ENCODE measurements at places on chromosomes 5 and 9.

- no peak for DNase-seq
These were observed 478.7 kb downstream of the DMAC1 start for GRCh38 chr9:7320841-7321240.

DNA sequence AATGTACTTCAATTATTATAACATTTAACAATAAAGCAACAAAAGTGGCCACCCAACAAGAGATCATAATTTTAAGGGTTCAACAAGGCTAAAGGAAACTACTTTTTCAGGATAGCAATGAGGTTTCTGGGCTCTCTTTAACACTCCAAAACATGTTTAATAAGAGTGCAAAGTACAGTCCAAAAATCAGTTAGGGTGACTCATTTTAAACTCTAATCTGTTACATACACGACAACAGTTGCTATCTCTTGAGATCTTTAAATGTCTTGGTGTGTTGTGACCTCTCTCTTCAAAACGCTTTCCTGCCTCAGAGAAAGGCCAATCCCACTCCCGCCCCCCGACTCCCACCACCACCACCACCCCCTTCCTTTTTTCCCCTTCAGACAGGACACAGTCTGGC lies 11.5 kb downstream of the NFIB start:
- no peak for DNase-seq

DNA sequence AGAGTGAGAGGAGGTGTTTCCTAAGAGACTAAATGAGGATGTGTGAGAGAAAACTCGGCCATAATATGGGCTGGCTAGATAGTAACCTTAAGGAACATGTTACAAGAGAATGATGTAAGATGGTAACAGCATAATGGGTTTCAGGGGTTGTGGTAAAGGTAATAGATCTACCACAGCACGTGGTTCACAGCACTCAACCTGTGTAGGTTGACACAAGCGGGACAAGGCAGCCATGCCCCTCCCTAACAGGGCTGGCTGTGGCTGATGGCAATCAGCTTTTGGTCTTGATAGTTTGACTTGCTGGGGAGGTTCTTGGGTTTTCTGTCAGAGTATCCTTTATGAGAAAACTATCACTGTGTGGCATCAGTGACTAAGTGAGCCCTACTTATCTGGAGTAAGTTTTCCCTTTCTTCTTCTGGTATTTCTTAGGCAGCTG lies 138.6 kb downstream of the TRIO start:
- no peak for DNase-seq

DNA sequence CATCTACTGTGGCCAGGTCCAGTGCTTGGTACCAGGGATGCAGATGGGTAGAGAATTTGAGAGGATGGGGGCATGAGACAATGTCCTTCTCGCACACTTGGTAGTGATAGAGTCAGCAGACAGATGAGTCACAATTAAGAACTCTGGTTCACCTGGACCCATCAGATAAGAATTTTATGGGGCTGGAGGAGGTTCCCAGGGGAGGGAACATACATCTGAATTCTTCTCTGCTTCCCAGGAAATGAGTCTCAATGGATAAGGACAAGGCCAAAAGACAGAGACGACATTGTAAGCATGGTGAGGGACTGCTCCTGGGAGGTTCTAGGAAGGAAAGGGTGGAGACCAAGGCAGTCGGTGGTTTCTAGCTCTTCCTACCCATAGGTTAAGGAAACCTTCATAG lies 5.3 kb downstream of the SLC4A9 start:
- DNase-seq: no peak

DNA sequence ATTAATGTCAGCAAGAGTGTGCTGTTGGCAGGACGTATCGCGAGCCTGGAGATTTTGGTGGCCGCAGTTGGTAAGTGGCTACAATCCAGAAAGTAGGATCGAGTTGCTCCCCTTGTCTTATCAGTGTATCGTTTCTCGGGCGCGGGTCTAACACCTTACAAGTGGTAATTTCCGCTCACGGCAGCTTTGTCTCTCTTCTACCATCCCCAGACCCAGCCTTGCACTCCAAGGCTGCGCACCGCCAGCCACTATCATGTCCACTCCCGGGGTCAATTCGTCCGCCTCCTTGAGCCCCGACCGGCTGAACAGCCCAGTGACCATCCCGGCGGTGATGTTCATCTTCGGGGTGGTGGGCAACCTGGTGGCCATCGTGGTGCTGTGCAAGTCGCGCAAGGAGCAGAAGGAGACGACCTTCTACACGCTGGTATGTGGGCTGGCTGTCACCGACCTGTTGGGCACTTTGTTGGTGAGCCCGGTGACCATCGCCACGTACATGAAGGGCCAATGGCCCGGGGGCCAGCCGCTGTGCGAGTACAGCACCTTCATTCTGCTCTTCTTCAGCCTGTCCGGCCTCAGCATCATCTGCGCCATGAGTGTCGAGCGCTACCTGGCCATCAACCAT lies 1.1 kb downstream of the PTGER4 start:
- DNase-seq: no peak

DNA sequence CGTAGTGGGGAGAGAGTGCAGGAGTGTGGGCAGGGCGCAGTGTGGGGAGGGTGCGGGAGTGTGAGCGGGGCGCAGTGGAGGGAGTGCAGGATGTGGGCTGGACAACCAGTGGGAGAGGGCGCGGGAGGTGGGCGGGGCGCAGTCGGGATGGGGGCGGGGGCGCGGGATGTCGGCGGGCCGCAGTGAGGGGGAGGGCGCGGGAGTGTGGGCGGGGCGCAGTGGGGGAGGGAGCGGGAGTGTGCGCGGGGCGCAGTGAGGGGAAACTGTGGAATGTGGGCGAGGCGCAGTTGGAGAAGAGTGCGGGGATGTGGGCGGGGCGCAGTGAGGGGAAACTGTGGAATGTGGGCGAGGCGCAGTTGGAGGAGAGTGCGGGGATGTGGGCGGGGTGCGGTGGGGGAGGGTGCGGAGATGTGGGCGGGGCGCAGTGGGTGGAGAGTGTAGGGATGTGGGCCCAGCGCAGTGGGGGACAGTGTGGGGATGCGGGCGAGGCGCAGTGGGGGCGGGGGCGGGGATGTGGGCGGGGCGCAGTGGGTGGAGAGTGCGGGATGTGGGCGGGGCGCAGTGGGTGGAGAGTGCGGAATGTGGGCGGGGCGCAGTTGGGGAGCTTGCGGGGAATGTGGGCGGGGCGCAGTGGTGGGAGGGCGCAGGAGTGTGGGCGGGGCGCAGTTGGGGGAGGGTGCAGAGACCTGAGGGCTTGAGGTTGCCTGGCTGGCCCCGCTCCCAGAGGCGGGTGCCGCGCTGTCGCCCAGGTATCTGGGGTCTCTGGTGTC lies at the start of gene NXNL2:
NXNL2 (plus strand) TSS at position 723 of the 770 bp plus-strand sequence. CDS start 257 bp downstream, outside the sequence.
- DNase-seq: peak; percentile 56

DNA sequence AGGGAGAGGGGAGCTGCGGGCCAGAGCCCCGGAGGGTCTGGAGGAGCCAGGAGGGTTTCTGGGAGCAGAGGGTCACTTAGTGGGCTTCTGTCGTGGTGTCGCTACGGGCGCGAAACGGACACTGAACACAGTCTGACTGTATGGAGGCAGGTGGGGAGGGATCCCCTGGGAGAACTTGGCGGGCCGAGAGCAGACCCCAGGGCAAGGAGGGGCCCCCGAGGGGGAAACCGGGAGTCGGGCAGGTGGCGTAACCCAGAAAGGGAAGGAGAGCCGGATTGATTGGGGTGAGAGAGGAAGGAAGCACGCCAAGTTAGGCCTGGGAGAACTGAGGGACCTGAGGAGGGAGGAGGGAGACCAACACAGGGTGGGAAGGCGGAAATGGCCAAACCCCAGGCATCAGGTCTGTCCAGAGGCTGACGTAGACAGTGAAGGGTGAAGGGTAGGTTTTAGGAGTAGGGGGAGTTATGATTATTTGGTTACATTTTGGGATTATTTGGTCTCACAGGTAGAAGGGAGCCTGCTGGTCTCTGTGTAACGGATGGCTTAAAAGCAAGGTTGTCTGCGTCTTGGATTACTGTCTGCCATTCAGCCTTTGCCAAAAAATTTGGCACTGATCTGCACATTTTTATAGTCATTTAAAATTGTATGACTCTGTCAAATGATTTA lies 3.3 kb upstream of the MSMP start:
- peak; percentile 39 for DNase-seq

GRCh38 chr9:35560625-35561337 lies 44.3 kb upstream of the TESK1 start:
- no peak for DNase-seq

GRCh38 chr5:164636456-164636855 lies 1131.0 kb downstream of the MAT2B start:
- DNase-seq: no peak

DNA sequence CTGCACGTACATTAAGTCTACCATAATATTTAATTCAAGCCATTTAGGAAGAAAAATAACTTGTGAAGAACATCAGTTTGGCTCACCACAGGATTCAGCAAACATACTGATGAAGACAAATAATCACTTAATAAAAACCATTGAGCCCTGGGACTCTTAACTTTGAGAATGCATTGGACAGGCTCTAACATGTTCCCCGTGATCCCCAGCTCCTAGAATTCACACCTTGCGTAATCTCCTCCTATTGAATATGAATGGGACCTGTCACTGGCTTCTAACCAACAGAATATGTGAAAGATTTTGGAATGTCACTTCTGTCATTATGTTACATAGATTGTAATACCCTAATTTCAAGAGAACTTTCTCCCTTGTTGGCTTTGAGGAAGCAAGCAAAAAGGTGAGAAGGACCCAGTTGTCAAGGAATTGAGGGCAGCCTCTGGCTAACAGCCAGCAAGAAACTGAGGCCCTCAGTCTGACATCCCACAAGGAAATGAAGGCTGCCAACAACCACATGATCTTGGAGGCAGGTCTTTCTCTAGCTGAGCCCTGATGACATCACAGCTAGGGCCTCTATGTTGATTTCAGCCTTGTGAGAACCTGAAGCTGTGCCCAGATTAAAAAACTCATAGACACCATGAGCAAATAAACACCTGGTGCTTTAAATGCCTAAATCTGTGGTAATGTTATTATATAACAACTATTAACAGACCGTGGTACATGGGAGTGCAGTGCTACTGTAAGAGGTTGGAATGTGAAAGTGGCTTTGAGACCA lies 433.2 kb downstream of the SEMA5A start:
- no peak for DNase-seq
